ENCODE measurements at places on chromosomes 16 and 17. TPM values are rescaled to one million over a fixed set of nuclear protein-coding genes. Genes with fewer than 3 reads are reported as not detected.

Gene MYL4
- not detected for total RNA-seq

Gene MT1A
- not detected for total RNA-seq

Gene CDH13
- not detected for total RNA-seq

Gene MYH1
- not detected for total RNA-seq

Gene SLC4A1
- not detected for total RNA-seq

Gene CLEC3A
- total RNA-seq: not detected

Gene HOXB13
- total RNA-seq: not detected

Gene TNK1
- 0.86 TPM for total RNA-seq

Gene HBQ1
- not detected for total RNA-seq

Gene SLC6A2
- total RNA-seq: not detected

Gene C16orf96
- not detected for total RNA-seq

Gene KRT39
- total RNA-seq: not detected

Gene WSCD1
- not detected for total RNA-seq

Gene TBC1D3K
- total RNA-seq: not detected

Gene XAF1
- 408 TPM for total RNA-seq

Gene GLP2R
- total RNA-seq: not detected

Gene CDIP1
- total RNA-seq: 28.7 TPM

Gene ABCA5
- total RNA-seq: 18.2 TPM

Gene CLEC18C
- total RNA-seq: 0.35 TPM

Gene HP
- total RNA-seq: not detected

Gene CLEC19A
- not detected for total RNA-seq

Gene BAIAP3
- 3.4 TPM for total RNA-seq

Gene PLA2G10
- not detected for total RNA-seq

Gene GAS2L2
- total RNA-seq: not detected

Gene SLC38A8
- not detected for total RNA-seq

Gene SCN4A
- total RNA-seq: 0.08 TPM

Gene CPNE7
- total RNA-seq: 3.3 TPM

Gene CEP131
- 10.1 TPM for total RNA-seq

Gene TMEM235
- not detected for total RNA-seq

Gene SLC16A11
- 0.73 TPM for total RNA-seq

Gene TAT
- total RNA-seq: not detected

Gene RND2
- not detected for total RNA-seq

Gene ATF7IP2
- 21.8 TPM for total RNA-seq

Gene ACSM2A
- total RNA-seq: not detected

Gene PIPOX
- total RNA-seq: 1.4 TPM

Gene NXN
- 0.30 TPM for total RNA-seq

Gene FZD2
- 0.25 TPM for total RNA-seq

Gene PRAC2
- not detected for total RNA-seq

Gene BAHCC1
- 0.18 TPM for total RNA-seq

Gene CA10
- total RNA-seq: not detected

Gene KRT12
- not detected for total RNA-seq

Gene IRX3
- total RNA-seq: 1.2 TPM

Gene NOTUM
- total RNA-seq: 0.15 TPM

Gene FNDC8
- not detected for total RNA-seq

Gene SOX15
- total RNA-seq: 0.40 TPM

Gene SLFN12
- 23.1 TPM for total RNA-seq

Gene SEPTIN12
- total RNA-seq: not detected

Gene EFCAB13
- 5.7 TPM for total RNA-seq

Gene TNFRSF17
- not detected for total RNA-seq

Gene KCNJ18
- not detected for total RNA-seq

Gene TBC1D3H
- not detected for total RNA-seq

Gene CBX8
- 6.7 TPM for total RNA-seq
